Memory B cell (primary cell): ENCODE measurements at places on chromosomes 5 and 9.

- DNase-seq = no peak
These were observed 461.9 kb upstream of the COX7C start for GRCh38 chr5:86155796-86156195.

GRCh38 chr9:115747731-115748130, 405.9 kb upstream of the PAPPA start:
- DNase-seq = no peak

DNA sequence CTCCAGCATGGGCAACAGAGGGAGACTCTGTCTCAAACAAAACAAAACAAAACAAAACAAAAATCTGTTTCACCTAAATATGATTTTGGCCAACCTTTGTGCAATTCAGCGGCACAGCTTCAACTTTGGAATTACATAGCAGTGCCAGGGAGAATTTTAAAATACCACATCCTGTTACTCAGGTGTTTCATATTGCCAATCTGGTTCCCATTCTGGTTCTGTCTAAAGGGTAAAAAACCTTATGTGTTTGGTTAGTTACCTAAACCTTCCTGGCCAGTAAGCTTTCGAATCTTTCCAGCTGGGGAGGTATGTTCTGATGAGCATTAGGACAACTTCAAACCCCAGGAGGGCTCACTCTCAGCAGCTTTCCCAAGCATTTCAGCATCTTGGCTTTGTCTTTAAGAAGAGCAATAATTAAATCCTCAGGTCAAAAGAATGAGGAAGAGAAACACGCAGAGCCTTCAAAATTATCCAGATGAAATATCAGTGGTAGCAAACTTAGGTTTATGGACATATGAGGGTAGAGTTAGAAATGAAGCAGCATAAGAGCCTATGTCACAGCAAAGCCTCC, 2.7 kb downstream of the DAB2 start:
- no peak for DNase-seq

DNA sequence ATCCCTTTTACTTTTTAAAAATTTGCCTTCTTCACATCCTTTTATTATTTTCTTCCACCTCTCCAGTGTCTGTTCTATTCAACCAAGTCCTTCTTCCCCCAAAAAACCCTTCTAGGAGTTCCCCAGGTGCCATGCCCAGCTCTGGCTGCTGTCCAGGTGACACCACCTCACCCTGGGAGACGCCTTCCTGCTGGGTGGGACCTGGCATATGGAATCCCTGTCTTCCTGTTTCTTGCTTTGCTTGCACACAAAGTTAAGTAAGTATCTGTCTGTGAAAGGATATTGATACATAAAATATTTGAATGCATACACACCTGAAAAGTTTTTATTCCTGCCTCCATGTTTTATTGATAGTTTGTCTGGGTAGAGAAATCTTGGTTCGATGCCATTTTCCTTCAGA, 23.1 kb upstream of the MED10 start:
- DNase-seq = no peak

DNA sequence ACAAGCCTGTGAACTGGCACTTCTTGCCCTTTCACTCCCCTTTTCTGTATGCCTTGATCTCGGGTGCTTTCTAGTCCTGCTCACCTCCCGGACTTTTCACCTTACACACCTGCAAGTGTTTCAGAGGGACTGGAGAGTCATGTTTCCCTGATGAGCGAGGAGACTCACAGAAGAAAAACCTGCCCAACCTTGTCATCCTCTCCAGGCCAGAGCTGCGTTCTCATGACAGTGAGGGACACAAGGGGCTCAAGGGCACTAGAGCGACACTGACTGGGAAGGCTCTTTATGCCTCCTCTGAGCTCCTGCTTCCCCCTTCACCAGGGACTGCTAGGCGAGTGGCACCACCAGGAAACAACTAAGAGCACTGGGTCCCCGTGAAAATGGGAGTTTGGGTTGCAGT, 376.9 kb upstream of the RPS23 start:
- DNase-seq = no peak

DNA sequence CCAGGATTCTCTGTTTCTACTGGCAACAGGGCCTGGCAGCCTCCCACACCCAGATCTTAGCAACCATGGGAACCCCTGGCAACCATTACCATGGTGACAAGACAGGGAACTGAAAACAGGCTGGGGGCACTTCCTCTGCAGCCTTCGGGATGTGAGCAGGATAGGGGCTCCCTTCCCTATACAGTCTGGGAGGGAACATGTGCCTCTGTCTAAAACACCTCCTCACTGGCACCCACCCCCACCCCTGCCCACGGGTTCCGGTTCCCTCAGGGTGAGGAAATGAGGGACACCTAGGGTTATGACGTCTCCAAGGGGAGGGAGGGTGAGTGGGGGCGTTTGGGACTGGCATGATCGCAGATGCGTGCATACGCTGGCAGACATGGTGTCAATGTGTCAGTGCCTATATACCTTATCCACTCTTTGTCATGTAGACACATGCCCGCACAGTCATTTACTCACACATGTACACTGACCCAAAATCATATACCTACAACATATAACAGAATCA, 3.0 kb upstream of the DNAJB5 start:
- peak; percentile 36 for DNase-seq

- no peak for DNase-seq
These were observed 97.3 kb downstream of the OXCT1 start for GRCh38 chr5:41772785-41773442.

- DNase-seq = no peak
These were observed 367.6 kb downstream of the ARL15 start for GRCh38 chr5:53942724-53943123.

DNA sequence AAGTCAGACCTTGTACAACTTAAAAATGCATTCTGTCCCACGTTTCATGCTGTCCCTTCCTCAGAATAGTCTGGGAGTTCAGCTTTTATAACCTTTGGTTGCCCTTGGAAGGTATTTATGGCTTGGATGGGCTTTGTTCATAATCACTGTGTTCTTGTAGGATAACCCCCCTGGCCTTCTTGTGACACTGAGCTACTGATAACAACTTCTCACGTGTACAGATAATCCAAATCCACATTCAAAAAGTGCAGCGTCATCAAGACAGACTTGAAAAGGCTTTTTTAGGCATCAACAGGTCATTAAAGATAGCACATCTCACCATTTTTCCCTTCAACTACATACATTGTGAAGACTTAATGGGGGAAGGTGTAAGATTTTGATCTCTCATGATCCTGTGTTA, 42.0 kb downstream of the SLC1A3 start:
- DNase-seq = no peak

DNA sequence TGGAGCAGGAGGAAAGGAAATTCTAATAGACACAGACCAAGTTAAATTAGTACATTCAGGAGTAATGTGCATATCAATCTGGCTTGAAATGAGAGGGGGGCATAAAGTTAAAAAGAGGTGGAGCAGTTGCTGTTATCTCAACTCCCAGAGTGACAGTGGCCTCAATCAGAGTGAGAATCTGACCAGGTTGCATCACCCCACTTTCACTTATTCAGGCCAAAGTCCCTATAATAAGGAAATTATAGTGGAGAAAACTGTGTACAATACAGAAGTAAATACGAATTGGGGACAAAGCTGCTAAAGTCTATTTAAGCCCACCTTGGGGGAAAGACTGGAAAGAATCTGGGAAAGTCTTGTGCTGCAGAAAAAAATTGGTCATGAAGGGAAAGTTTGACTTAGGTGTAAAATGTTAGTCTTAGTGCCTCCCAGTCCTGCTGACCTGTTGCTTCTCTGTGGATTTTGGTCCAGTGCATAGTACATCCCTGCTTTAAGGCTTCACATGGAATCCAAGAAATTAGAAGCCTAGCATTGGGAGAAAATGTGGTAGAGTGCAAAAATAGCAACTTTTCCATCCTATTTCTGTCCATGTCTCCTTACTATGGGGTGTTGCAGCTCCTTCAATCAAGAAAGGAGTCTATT, 27.9 kb downstream of the MROH2B start:
- no peak for DNase-seq

GRCh38 chr5:142806841-142807267, 36.7 kb downstream of the ARHGAP26 start:
- no peak for DNase-seq

DNA sequence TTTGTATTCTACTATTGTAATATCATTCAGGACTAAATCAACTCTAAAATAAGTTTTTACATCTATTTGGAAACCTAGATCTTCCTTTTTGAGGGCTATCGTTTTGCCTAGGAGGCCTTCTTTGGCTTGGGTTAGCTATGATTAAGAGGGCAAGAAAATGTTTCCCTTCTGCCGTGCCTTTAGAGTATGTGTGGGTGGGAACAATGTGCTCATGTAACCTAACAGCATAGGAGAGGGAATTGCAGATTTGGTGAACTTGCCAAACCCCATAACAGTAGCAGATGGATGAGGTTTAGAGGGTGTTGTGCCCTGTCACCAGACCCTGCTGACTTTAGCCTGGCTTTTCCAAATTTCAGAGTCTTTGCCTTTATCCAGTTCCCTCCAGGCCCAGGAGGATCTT, 339.0 kb downstream of the ADGRV1 start:
- no peak for DNase-seq

GRCh38 chr9:29332789-29333188, 1759.5 kb upstream of the C9orf72 start:
- no peak for DNase-seq

- no peak for DNase-seq
These were observed 189.3 kb upstream of the CTNND2 start for GRCh38 chr5:12093586-12093985.

DNA sequence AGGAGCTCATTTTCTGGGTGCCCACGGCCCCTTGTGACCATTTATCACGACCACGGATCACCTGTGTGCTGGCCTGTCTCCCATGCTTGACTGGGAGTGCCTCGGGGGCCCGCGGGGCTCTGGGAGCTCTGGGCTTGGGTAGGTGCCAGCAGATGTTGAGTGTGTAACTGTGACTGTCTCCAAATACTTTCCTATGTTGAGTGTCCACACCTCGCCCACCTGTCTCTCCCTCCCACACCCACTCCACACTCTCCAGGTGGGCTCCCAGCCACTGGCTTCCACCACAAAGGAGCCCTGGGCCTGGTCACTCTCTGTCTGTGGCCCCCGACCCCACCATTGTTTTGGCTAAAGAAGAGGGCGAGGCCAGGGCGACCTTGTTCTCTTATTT, 196.4 kb downstream of the CDK5RAP2 start:
- DNase-seq = no peak

DNA sequence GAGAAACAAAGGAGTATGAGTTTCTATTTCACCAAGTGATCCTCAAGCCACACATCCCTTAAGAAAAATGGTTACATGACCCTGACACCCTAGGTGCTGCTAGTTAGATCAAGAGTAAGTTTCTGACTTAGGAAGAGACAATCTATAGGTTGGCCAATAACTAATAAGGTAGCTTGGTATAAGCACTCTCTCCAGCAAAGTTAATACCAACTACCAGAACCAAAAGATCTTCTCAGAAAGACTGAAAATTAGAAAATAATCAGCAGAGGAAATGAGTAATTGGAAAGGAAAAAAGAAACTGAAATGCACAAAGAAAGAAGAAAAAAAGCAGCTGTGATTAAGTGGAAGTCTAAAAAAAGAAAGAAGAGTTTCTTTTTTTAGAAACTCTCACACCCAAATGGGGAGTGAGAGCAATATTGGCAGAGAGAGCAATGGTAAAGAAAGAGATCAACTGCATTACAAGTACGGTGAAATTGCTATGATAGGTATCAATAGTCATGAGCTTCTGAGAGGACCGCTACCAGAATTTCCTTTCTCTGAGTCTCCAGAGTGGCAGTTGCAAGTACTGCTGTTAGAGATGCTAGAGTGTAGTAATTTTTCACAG, 195.5 kb downstream of the TMEM167A start:
- DNase-seq = no peak

- DNase-seq = no peak
These were observed 576 bp downstream of the CHD1 start for GRCh38 chr5:98927989-98928872.

GRCh38 chr5:13664377-13664776, 280.1 kb downstream of the DNAH5 start:
- DNase-seq = no peak

- no peak for DNase-seq
These were observed 211.4 kb downstream of the HCN1 start for GRCh38 chr5:45484781-45485180.

GRCh38 chr9:13569602-13570067, 290.1 kb upstream of the MPDZ start:
- no peak for DNase-seq

DNA sequence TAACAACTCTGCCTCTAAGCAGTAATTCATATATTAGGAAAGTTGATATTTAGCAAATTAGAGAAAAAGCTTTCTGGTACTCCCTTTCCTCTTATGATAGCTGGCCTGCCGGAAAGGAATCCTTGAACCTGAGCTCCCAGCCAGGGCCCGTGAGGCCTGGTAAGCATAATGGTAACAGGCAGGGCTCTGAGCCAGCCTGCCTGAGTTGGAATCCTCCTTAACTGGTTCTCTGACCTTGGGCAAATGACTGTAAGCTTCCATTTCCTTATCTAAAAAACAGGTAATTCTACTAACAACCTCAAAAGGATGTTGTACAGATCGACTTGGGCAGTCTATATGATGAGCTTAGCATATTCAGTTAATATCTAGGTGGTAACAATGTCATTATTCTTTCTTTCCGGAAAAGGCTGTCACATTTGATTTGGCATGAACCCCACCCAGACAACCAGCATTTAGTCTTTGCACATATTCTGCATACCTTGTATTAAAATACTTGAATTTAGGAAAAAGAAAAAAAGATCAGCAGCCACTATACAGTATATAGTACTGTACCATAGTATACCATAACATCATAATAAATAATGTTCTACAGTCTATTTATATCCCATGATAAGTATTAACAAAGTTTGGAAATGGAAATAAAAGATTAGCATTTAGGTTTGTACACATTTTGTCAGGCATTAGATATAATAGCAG, 55.7 kb upstream of the MAP3K1 start:
- no peak for DNase-seq

- DNase-seq = no peak
These were observed 95.7 kb downstream of the TRPM3 start for GRCh38 chr9:71025728-71026127.

GRCh38 chr9:71515626-71516025, 252.7 kb downstream of the CEMIP2 start:
- DNase-seq = no peak

- no peak for DNase-seq
These were observed 11.6 kb upstream of the PRR16 start for GRCh38 chr5:120452471-120452870.
